ENCODE measurements at places on chromosomes 2 and 18. TPM values are rescaled to one million over a fixed set of nuclear protein-coding genes. Genes with fewer than 3 reads are reported as not detected.

The NDC80 gene
- total RNA-seq = 2.6 TPM

The CNTNAP5 gene
- total RNA-seq = not detected

The GAD1 gene
- not detected for total RNA-seq

The MFSD6 gene
- 20.0 TPM for total RNA-seq

The LRATD1 gene
- total RNA-seq = not detected

The SH3RF3 gene
- 0.07 TPM for total RNA-seq

The CIDEA gene
- total RNA-seq = not detected

The ANKRD29 gene
- not detected for total RNA-seq

The SRD5A2 gene
- not detected for total RNA-seq

The UGT1A4 gene
- total RNA-seq = not detected

The NT5C1B gene
- total RNA-seq = not detected

The COMMD1 gene
- 36.8 TPM for total RNA-seq

The TTN gene
- total RNA-seq = 33.3 TPM

- DNase-seq = no peak
Observed at GRCh38 chr2:122447237-122447636, 691.8 kb downstream of the TSN start.

DNA sequence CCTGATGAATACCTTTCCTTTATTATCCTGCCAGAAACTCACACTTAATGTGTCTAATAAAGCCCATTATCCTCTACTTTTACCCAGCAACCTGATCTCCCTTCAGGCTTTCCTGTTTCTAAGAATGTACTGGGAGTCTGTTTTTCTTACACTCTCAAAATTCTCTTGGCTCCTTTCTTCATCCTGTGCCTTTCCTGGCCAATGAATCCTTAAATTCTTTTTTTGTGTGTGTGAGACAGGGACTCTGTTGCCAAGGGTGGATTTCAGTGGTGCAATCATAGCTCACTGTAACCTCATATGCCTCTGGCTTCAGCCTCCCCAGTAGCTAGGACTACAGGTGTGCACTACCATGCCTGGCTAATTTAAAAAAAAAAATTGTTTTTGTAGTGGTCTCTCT is 72.7 kb downstream of the MAP2 start:
- DNase-seq = no peak

DNA sequence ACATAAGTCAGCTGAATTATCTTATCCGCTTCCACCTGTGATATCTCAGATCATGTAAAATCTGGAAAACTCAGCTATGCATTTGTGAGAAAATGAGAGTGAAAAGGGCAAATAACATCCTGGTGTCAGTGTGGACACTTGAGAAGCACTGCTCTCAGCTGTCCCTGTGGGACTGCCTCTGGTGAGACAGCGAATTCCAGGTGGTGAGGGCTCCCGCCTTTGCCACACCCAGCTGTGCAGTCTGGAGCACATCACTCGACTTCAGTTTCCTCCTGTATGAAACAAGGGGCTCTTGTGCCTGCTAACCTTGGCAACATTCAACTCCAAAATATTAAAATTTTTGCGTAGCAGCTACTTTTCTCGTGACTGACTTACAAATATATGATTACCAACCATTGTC is 194.9 kb upstream of the BOD1L2 start:
- no peak for DNase-seq

DNA sequence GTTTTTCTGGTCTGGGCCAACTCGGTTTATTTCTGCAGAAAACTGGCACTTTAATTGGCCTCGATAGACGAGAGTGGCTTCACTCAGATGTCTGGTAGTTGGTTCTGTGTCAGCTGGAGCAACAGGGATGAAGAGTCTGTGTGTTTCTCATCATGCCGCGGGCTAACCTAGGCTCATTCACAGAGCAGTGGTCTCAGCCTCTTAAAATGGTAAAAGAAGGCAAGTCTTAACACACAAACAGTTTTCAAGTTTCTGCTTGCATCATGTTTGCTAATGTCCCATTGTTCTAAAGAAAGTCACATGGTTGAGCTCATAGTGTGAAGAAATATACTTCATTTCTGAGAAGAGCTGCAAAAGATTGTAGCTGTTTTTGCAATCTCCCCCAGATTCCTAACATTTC is 37.5 kb upstream of the ANXA4 start:
- no peak for DNase-seq

- DNase-seq = no peak
Observed at GRCh38 chr18:55576001-55576400, 12.0 kb downstream of the TCF4 start.

DNA sequence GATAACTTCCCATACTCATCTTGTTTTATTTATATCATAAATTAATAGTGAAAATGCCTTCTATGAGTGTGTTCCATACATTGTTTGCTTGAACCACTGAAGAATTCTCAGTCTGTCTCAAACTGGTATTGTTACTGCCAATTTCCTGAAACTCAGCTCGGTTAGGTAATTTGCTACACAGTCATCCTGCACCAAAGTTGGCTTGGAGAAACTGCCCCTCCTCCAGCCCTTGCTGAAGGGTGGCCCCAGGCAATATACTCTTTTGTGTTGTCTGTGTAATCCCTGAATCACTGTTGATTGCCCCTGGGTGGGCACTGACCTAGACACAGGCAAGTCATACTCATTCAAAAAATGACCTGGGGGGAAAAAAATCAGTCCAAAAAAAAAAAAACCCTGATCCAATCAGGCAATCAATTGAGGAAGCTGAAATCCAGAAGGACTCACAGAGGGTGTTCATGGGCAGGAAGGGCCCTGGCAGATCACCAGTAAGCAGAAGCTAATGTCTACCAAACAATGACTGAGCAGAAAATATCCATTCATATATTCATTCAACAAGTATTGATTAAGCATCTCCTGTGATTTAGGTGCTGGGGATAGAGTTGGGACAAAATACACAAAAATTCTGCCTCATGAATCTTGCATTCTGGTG is 3.8 kb upstream of the SESTD1 start:
- no peak for DNase-seq

DNA sequence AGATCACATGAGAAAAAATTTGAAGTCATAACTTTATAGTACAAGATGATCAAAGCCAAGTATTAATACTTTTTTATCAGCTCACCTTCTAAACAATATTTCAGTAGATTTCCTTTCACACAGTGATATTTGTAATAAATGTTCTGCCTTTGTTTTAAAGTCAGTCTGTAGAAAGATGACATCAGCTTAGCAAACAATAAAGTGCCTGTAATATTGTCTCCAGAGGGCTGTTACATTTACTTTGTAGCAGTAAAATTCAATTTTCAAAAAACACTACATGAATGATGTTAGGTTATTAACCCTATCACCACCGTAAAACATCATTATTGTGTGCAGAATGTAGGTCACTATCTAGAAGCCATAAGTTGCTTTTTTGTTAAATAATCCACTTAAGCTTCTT is 49.6 kb downstream of the ZEB2 start:
- DNase-seq = no peak

DNA sequence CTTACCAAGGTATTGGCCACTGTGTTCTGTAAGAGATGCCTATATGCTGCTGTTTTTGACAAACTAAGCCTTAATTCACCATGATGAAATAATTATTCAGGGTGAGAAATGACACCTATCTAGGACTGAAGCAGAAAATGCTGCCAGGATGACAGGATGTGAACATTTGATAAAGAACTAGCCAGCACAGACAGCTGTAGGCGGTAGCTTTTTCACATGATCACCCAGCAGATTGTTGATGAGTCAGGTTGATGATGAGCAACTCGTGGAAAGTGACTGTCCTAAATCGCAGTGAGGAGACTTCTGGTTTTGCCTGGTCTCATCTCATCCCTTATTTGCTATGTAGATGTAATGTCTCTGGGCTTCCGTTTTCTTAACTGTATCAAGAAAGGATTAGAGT is 144.1 kb downstream of the PRPF40A start:
- no peak for DNase-seq

DNA sequence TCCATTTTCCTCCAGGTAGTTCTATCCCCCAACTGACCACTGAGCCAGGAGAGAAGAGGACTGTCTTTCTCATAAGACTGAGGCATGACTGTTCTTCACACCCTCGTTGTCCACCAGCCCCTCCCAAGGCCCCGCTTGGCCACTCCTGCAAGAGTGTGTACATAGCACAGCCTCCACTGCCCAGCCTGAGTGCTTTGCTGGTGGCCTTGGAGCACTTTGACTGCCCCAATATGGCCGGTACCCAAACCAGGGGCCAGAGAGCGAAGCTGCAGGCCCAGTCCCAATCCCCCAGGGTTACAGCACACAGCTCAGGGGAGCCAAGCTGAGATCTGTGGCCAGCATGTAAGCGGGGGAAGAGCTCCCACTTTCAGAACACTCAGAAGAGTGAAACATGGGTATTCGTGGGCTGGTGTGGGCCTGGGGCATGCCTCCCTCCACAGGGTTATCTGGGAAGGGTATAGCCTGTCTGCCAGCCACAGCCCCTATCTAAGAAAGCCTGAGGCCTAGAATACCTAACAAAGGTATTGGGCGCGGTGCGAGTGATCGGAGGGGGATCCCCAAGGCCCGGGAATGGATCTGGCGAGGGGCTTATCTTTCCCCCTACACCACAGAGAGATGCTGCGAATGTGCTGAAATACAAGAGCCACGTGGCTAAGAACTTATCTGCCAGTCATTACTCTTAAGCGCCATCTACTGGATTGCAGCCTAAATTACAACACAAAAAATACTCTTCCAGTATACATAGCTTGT is 163.8 kb downstream of the WDPCP start:
- no peak for DNase-seq

DNA sequence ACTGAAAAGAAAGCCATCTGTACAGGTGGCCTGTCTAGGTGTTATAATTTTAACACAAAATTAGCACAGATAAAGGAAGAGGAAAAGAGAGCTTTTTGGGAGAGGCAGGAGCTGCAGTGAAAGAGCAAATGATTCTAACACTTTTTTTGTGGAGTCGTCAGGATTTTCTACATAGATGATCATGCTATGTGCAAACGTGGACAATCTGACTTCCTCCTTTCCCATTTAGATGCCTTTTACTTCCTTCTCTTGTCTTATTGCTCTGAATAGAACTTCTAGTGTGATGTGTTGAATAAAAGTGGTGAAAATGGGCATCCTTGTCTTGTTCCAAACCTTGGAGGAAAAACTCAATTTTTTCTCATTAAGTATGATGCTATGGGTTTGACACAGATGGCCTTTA is 334.5 kb downstream of the NBAS start:
- DNase-seq = no peak

DNA sequence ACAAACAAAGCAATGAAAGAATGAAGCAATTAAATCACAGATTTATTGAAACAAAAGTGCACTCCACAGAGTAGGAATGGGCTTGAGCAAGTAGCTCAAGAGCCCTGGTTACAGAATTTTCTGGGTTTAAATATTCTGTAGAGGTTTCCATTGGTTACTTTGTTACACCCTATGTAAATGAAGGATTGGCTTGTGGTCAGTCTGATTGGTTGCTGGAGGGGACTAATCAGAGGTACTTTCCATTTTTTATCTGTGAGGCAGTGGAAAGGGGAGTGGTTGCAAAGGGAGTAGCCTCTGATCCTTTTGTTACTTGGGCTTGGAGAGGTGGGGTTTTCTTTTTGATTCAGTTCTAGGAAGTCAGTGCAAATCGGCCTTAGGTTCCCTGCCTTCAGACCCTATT is 253.3 kb downstream of the ARL6IP6 start:
- DNase-seq = no peak

DNA sequence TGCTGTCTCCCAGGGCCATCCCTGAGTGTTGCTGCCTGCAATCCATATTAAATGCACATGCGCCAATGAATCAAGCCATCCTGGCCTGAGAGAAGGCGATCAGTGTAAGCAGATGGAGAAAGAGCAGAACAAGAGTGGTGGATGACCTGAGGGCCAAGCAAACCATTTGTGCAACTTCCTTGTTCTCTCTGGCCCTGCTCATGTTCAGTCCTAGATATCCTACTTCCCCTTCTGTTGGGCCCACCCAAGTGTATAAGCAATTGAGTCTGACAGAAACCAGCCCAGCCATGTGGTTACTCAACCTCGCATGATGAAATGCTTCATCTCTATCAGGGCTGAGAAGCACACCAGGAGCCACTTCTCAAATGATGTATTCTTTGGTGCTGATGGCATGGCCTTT is 383.1 kb upstream of the ID2 start:
- DNase-seq = no peak

DNA sequence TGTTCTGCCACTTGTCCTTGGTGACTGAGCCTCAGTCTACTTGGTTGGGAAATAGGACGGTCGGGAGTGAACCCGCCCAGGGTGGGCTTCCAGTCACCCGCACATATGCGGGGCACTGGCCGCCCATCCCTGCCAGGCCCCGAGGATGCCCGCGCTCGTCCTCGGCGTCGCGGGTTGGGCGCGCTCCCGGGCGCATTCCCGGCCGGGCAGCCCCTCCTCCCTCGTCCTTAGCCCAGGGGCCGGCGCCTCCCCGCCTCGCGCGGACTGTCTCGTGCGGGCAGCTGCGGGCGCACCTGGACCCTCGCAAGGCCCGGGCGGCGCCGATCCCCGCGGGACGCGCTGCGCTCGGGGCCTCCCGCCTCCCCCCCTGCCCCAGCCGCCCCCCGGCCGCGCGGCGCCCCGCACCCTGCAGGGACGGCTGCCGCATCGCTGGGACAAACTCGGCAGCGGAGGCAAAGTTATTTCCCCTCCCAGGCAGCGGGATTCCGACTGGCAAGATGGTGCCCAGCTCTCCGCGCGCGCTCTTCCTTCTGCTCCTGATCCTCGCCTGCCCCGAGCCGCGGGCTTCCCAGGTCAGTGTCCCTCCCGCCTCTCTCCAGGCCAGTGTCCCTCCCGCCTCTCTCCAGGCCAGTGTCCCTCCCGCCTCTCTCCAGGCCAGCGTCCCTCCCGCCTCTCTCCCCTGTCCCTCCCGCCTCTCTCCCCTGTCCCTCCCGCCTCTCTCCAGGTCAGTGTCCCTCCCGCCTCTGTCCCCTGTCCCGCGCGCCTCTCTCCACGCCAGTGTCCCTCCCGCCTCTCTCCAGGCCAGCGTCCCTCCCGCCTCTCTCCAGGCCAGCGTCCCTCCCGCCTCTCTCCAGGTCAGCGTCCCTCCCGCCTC is at the start of gene FBLN7:
Gene FBLN7 (plus strand): TSS at position 227 of the 874 bp plus-strand sequence. CDS start 271 bp downstream, at position 498.
- no peak for DNase-seq

GRCh38 chr2:217166241-217166850 is 306.5 kb upstream of the TNP1 start:
- no peak for DNase-seq

DNA sequence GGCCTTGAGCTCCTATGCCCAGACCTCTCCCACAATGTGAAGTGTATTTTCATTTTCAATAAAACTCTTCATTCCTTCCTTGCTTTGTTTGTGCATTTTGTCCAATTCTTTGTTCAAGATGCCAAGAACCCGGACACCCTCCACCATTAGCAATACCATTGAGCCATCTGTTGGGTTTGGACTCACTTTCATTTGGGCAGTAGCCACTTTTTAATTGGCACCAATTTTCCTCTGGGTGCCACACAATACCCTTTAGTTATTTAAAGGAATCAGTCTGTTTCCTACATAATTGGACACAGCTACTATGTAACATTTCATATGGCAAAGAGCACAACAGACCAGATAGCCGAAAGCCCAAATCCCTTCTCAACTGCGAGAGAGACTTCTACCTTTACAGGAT is 22.5 kb upstream of the SLC35G4 start:
- no peak for DNase-seq

DNA sequence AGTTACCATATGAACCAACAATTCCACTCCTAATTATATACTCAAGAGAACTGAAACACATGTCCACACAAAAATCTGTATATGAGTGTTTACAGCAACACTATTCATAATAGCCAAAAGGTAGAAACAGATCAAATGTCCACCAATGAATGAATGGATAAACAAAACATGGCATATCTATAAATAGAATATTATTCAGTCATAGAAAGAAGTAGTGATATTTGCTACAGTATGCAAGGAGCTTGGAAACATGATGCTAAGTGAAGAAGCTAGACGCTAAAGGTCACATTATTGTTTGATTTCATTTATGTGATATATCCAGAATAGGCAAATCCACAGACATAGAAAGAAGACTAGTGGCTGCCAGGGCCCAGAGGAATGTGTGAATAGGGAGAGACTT is 92.0 kb downstream of the RTTN start:
- DNase-seq = no peak
